ENCODE measurements at places on chromosomes 1 and 21. TPM values are rescaled to one million over a fixed set of nuclear protein-coding genes. Genes with fewer than 3 reads are reported as not detected.

The KRTAP13-2 gene
- total RNA-seq: not detected

The TMPRSS3 gene
- not detected for total RNA-seq

The CBS gene
- 138 TPM for total RNA-seq

The OLIG2 gene
- total RNA-seq: not detected

The IL19 gene
- total RNA-seq: not detected

The CELA3B gene
- not detected for total RNA-seq

The MAN1C1 gene
- 2.4 TPM for total RNA-seq

All from uterine smooth muscle cell (primary cell).